Karpas-422 (cell line): ENCODE measurements at places on chromosomes 7 and 10.

- no peak for DNase-seq
These were observed 193.8 kb upstream of the KLF6 start for GRCh38 chr10:3978761-3979160.

GRCh38 chr10:78313636-78314035 is 280.0 kb downstream of the RPS24 start:
- DNase-seq, result no peak

- DNase-seq, result no peak
These were observed 28.5 kb downstream of the GET4 start for GRCh38 chr7:904847-905246.

DNA sequence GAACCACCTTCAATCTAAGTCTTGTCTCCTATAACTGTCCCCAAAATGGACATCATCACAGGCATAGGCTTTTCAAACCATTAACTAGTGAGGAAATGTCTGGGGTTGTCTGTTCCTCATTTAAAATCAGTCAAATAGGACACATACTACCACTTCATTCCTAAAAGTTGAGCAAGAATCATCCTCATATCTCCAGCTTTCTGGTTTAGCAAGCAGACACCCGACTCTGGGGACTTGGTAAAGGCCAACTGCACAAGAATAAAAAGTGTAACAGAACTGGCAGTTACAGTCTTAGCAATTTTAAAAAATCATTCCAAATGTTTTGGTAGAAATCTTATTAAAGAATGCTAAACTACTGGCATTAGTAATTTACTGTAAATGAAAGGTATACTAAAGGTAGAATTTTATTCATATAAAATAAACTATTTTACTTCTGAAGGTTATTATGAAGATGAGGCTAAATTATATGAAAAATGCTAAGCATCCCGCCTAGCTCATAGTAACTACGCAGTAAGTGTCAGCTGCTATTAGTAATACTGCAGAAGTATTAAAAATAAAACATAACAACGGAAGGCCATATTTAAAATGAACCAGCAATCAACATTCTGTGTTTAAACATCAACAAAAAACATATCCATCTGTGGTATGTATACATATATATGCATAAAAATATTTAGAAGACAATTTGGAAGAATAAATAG is 60.8 kb downstream of the ZNF438 start:
- no peak for DNase-seq

DNA sequence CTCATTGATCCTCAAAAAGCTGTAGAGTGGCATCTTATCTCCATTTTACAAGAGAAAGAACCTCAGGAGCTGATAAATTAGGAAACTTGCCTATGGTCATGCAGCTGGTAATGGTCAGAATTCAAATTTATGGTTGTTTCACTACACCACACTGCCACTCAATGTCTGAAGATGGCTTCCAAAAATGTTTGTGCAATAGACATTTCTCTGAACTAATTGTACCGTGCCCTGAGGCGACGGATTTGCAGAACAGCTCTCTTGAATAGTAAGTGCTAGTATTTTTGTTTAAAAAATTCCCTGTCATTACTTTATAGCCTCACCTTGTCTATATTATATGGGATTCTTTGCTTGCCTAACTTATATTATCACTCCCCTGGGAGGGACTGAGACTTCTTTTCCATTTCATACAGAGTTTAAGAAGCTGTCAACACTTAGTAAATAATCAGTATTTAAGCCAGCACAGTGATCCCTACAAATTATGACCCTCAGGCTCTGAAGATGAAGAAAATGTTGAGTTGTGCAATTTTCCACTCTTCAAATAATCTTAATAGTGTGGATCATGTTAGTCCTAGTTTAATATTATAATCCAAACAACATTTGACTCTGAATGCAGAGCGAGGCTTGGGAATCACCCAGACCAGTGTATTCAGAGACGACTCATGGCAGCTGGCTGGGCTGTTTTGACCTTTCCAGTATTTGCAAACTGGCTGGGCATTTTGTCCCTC is 346.6 kb downstream of the PTEN start:
- no peak for DNase-seq

DNA sequence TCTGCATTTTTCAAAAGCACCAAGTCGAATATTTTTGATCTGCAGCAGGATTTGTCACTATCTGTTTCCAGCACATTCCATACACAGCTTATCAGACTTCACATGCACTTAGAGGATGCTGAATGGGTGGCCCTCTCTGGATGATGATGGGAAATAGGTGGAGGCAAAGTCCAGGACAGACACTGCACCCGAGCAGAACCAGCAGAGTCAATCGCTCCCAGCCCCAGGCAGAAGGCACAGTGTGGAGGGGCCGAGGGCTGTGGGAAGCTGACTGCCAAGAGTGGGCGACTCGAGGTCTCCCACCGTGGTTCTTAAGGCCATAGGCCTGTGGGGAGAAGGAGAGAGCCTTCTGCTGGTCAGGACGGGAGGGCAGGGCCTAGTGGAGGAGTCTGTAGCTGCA is 490.2 kb upstream of the MGMT start:
- no peak for DNase-seq

GRCh38 chr10:31958856-31959255 is 30.2 kb upstream of the ARHGAP12 start:
- DNase-seq, result no peak

GRCh38 chr7:84783141-84783778 is 403.6 kb downstream of the SEMA3D start:
- DNase-seq, result no peak

GRCh38 chr10:124002391-124003069 is 90.9 kb downstream of the CHST15 start:
- DNase-seq, result no peak

DNA sequence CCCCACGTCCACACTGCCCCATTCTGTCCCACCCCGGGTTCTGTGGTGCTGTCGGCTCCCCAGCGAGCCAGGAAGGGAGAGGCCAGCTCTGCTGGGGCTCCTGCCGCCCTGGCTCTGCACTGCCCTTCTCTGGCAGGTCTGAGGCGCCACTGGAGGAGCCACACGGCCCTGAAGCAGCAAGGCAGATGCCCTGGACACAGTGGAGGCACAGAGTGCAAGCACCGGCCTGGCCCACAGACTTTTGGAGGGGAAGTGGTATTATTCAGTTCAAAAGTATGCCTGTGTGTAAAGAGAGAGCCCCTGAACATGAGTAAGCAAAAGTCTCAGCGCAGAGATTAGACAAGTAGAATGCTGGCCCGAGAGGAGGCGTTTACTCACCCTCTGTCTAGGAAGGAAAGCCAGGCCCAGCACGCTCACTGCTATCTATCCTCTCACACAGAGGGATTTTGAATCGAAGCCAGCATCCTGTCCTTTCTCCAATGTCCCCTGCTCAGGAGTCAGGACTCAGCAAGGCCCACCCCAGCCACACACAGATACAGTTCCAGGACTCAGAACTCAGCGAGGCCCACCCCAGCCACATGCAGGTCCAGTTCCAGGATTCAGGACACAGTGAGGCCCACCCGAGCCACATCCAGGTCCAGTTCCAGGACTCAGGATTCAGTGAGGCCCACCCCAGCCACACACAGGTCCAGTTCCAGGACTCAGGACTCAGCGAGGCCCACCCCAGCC is 115.0 kb downstream of the EGFR start:
- DNase-seq, result no peak

GRCh38 chr7:148590471-148590870 is at the start of gene C7orf33:
C7orf33 (plus strand) TSS chr7:148590766; CDS start chr7:148590926, 160 bp downstream.
- DNase-seq, result no peak

DNA sequence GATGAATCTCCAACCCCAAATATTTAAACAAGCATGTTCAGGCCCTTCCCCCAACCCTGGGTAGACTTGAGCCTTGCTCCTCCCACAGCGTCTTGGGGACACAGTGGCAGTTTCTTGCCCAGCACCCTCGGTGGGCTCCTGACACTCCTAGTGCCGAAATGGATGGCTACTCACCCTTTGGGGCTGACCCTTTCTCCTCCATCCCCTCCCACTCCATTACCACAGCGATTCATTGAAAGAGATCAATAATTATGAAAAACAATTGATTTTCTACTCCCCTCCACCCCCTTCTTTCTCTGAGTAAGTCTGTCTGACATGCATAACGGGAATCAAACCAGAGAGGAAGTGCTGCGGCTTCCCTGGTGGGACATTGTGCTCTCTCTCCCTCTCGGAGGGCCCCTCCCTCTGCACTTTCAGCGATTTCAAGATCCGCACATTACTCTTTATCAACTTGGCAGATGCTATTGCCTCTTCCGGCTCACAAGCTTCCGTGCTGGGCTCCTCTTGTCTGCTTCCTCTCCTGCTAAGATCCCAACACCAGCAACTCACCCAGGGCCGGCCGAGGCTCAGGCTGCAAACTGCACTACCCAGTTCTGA is 79.0 kb upstream of the PLXNA4 start:
- DNase-seq, result no peak

- no peak for DNase-seq
These were observed 268.3 kb downstream of the GRID1 start for GRCh38 chr10:86098187-86098881.

DNA sequence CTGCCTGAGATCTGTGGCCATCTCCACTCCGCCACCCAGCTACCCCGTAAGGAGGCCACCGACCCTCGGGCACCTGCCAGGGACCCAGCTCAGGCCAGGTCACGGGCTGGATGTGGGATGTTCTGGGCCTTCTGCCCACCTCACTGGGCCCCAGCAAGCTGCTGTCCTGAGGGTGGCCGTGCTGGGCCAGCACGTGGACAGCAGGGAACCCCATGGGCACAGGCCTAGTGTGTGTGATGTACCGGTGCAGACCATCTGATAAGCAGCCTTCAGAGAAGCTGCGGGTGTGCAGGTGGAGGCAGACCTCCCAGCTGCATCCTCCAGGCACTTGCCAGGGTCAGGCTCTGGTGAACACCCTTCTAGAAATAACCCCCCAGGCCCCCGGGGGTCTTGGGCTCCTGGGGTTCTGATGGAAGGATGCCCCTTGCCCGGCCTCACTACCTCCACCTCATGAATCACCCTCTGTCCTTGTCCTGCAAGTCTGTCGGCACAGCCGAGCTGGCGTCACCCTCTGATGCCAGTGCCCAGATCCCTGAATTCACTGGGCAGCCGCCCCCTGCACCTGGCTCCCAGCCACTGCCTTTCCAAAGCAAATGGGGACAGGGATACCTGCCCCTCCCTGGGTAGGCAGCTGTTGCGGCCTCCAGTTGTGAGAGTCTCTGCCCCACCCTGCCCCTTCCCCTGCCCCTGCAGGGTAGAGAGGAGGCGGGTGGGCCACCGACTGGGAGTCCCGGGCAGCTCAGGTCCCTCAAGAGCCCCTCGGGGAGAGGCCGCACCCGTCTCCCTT is 139.8 kb downstream of the FAM53B start:
- DNase-seq, result peak; percentile 72

DNA sequence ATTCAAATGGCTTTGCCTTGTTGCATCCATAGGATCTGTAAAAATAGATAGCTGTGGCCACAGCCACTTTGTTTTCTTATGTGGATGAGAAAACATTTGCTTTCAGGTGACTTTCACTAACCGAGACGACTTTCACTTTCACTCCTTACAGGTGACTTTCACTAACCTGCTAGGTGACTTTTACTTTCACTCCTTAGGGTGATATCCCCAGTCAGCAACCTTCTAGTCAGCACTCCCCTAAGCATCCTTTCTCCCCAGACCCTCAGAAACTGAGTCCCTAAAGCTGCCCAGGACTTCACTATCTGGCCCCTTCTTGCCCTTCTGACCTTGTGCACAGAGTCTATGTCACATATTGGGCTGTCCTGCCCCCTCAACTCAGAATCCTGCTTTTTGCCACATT is 177.5 kb downstream of the RELN start:
- DNase-seq, result no peak

DNA sequence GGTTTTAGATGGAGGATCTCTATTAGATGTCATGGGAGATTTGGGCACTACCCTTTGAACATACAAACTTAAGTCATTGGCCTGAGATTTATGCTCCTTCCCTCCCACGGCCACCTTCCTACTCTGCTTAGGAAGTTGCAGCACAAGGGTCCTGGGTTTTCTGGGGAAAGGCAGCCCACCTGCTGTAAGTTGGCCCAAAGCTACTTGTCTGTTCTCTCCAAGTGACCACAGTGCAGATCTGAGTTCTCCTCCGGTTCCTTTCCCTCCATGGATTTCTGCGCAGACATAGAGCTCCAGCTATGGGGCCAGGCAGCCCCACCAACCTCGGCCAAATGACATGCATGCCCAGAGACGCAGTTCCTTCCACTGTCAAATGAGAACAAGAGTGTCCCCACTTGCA is 12.8 kb upstream of the C10orf53 start:
- DNase-seq, result no peak

GRCh38 chr7:91265693-91266066 is 1.4 kb downstream of the FZD1 start:
- no peak for DNase-seq

DNA sequence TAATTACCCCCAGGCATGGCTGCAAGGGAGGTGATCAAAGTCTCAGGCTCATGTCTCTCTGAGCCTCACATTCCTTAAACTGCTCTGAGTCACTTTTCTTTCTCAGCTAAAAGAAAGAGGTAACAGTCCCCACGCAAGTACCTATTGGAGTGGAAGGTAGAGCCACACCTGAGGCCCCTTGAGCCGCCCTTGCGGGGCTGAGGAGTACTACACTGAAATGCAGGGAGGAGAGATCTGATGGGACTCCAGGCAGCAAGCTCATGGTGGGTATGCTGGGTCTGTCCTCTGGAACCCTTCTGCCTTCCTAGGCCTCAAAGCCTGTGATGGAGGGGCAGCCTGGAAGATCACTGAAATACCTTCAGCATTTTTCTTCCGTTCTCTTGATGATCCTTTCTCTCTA is 960.0 kb downstream of the DNAJB9 start:
- no peak for DNase-seq

DNA sequence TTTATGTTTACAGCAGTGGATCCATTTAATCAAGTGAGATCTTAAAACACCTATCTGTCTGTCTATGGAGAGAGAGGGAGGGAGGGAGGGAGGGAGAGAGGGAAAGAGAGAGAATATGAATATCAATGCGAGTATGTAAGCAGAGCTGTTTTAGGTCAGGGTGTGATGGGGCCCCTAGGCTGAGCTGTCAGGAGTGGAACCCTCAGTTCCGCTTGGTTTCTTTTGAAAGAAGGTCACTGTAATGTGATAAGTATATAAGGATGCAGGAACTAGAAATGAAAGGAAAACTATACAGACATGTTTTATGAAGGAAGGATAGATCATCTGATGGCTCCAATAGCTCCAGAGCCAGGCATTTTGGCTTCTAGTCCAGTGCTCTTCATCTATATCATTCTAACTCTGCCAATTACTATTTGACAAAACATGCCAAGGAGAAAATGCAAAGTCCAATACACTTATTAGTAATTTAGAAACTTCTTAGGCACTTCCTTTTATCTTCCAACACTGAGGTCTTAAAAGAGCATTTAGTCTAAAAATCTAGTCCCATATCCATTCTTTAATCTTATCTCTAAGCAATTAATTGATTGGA is 70.3 kb downstream of the NRCAM start:
- DNase-seq, result no peak

- DNase-seq, result no peak
These were observed 1014.7 kb downstream of the NRG3 start for GRCh38 chr10:82889728-82890127.

DNA sequence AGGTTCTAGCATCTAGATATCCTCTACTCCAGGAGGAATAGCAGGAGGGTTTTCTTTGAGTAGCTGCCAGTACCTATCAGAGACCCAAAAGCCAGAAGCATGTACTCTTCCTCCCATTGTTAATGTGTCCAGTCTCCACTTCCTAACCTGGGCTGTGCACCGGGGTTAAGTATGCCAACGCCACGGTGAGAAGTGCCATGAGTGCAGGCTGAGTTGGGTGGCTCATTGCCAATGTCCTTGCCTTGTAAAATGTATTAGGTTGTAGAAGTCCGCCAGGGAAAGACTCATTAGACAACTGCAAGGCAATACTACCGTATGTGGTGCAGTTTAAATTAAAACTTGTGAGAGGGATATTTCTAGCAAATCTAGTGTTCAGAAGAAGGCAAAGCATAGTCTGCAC is 55.0 kb upstream of the PRR15 start:
- no peak for DNase-seq
